SK-N-MC (cell line): ENCODE measurements at places on chromosomes 7 and 10.

GRCh38 chr10:34241226-34242000 is 573.7 kb downstream of the PARD3 start:
- DNase-seq = no peak

GRCh38 chr7:20305726-20306125 is 25.0 kb upstream of the ITGB8 start:
- DNase-seq = no peak

DNA sequence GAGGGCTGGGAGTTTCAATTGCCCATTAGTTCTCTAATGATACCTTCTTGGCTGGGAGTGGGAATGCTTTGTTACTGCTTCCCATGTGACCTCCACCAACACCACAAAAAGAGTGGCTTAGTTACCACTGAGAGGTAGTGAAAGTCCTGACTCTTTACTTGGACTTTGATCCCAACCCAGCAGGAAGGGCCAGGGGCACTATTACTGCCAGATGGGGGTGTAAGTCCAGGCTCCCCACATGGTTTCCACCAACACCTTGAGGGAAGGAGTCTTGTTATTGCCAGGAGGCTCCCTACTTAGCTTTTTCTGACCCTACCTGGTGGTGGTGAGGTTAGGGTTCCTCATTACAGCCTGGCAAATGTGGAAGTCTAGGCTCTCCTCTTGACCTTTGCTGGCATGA is 11.4 kb downstream of the GGCT start:
- DNase-seq = no peak

DNA sequence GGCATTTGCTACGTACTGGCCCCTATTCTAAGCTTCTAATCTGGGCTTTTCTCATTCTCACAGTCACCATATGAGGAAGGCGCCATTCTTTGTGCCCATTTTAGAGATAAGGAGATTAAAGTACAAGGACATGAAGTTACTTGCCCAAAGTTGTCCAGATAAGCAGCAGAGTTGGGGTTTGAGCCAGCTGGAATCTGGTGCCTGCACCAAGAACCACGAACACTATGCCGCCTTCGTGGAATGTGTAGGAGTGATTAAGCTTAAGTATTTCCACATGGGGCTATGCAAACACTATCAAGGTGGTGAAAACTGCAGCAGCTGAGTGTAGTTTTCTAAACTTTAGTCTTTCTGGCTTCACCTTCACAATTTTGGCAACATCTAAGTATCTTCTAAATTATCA is 342.7 kb upstream of the ETV1 start:
- DNase-seq = no peak

- no peak for DNase-seq
These were observed 55.6 kb downstream of the DNAJB6 start for GRCh38 chr7:157392256-157393037.

DNA sequence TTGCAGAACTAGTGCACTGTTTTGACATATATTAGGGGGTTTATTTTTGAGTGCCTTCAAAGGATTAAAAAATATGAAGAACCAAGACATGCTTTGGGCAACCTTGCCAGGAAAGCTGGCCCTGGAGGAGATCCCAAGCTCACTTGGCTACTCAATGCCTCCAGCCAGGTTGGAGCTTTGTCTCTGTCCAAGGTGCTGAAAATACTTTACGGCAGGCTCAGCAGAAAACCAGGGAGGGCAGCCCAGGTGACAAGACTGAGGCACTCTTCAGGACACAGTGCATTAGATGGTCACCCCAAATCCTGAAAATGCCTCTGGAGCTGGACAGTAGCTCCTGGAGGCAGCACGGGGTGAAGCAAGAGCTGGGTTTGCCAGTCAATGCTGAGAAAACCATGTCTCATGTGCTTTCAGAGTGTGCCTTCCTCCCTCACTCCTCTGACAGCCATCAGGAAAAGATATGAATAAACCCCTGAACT is 5.8 kb upstream of the KCNH2 start:
- DNase-seq = no peak

DNA sequence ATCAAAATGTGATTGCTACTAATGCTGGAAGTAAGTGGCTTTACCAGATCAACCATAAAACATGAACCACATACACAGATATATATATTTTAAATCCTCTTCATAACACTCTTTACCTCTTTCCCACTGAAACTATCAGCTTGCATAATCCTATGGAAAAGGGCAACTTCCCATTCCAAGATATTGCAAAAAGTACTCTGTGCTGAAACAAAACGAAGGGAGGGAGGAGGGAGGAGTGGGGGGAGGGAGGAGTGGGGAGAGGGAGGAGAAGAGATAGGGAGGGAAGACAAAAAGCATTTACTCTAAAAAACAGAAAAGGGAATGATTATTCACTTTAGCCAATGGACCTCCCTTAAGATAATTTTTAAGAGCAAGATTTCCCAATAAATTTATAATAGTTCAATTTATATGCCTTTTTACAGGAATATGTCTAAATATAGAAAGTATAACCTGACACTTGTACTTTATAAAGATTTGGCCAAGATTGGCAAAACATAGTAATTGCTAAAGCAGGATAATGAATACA is 344.8 kb upstream of the NFE2L3 start:
- DNase-seq = no peak

DNA sequence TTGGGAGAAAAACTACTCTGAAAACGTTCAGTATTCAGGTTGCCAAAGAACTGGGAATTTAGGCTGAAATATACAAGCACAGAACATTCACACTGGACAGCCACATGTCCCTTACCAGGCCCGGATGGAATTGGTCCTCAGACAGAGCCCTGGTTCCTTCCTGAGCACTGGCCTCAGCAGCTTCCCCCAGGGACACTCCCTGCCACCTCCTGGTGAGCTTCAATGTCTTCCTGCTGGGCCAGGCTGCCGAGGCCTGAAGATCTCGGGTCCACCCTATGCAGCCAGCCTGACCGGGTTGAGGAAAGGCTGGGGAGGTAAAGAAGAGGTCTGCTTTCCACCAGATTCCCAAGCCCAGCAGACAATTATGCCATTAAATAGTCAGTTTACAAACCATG is 24.8 kb downstream of the LEP start:
- DNase-seq = no peak

DNA sequence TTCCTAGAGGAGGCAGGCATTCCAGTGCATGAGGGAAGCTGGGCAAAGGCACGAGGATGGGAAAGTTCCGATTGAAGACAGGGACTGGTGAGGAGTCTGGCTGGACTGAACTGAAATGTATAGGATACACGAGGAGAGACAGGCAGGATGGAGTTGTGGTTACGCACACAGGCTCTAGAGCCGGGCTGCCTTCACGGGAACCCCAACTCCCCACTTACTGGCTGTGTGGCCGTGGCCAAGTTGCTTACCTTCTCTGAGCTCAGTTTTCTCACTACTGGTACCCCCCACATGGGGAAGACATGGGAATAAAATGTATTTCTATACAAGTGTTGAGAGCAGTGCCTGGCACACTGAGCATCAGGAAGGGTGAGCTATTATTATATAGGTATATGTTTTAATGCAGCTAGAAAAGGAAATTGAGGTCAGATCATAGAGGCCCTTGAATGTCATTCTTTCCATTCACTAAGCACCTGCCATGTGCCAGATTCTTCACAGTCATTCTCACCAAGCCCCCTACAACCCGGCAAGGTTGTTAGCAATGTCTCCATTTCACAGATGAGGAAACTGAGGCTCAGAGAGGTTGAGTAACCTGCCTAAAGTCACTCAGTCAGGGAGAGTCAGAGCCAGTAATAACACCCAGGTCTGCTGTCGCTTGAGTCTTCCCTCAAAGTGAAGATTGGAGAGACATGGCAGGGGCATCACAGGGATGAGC is 9.7 kb downstream of the CHST3 start:
- no peak for DNase-seq

GRCh38 chr7:36311539-36311938 is 78.1 kb upstream of the ANLN start:
- DNase-seq = no peak

DNA sequence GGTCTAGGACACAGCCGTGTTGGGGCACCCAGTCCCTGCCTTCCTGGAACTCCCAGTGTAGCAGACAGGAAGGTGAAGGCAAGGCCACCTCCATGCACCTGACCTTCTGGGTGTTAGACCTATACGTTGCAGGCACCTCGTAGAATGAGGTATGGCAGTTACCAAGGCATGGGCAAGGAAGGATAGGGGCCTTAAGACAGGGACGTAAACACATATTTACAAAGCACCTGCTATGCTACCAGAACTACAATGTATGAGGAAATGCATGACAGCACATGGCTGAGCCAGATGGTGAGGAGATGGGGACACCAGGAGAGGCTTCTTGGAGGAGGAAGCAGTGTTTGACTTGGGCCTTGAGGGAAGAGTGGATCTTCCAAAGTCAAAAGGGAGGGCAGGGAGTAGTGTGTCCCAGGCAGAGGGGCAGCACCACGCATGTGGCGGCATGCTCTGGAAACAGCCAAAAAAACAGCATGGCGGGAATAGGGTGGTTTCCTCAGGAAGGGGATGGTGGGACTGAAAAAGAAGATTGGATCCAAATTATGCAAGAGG is 231.2 kb downstream of the FANK1 start:
- DNase-seq = no peak

GRCh38 chr7:50854831-50855230 is 72.1 kb upstream of the GRB10 start:
- no peak for DNase-seq

GRCh38 chr10:132407846-132408278 is 10.9 kb downstream of the PWWP2B start:
- DNase-seq = no peak

GRCh38 chr10:26448706-26449435 is 10.7 kb downstream of the APBB1IP start:
- no peak for DNase-seq

DNA sequence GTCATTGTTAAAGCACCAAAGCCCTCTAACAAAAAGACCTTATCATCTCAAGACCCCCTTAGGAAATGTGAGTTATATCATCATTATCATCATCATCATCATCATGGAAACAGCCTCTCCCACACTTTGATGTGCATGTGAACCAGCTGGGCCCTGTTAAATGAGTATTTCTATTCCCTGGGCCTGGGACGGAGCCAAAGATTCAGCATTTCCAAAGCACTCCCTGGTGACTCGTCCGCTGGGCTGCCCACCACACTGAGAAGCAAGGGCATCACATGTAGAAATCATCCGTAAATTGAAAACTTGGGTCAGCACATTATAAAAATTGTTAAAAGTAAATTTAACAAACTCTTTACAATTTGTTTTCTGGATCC is 88.6 kb downstream of the PTPRN2 start:
- no peak for DNase-seq

DNA sequence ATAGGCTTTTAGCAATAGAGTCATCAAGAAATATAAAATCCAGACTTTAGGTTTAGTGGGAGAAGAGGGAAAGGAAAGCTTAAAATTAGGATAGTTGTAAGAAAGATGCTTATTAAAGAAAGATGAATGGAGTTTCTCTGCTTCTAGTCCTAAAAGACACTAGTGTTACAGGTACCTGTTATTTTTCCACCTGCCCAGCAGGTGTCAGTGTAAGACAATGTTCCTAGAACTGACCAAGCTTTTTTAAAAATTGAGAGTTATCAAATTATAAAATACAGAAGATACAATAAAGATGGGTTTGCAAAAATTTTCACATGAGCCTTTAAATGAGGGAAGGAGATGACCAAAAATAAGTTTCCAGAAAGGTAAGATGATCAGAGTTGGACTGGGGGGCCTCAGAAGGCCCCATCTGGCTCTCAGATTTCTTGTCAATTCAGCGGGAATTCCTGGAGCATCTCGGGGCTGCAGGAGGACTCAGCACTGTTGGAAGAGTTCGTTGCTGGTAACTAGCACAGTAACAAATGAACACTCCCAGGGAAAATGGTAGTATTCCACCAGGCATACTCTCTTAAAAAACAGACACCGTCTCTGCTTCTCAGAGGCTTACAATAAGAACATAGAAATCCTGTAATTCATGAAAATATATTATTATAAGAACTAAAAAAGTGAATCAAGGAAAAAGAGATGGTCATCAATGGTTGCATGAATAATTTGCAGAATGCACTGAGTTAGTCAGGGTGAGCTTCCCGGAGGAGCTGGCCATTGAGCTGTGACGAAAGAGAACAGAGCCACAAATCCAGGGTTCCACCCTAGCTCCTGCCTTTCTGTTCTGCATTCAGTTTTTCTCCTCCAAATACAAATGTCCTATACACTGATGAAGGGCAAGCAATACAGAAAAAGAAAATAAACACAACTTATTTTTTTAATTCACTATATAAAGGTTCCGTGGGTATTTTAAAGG is 71.8 kb upstream of the PIK3CG start:
- DNase-seq = no peak

- no peak for DNase-seq
These were observed 18.3 kb downstream of the GPER1 start for GRCh38 chr7:1106063-1106792.
